Germinal center (tissue), 1 donor: ENCODE measurements at places on chromosomes 6 and 20.

DNA sequence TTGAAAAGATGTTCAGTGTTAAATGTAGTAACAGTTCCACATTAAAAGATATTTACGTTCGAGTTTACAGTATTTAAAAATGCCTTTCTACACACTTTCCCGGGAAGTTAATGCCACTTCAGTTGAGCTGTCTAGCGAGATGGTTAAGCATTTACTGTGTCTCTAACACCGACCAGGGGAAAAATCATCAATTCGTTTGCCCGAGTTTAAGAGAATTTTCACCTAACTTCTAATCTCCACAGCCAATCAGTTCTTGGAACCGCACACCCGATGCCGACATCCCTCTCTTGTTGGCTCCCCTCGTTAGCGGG lies 58.2 kb downstream of the FAM217A start:
- no peak for DNase-seq

DNA sequence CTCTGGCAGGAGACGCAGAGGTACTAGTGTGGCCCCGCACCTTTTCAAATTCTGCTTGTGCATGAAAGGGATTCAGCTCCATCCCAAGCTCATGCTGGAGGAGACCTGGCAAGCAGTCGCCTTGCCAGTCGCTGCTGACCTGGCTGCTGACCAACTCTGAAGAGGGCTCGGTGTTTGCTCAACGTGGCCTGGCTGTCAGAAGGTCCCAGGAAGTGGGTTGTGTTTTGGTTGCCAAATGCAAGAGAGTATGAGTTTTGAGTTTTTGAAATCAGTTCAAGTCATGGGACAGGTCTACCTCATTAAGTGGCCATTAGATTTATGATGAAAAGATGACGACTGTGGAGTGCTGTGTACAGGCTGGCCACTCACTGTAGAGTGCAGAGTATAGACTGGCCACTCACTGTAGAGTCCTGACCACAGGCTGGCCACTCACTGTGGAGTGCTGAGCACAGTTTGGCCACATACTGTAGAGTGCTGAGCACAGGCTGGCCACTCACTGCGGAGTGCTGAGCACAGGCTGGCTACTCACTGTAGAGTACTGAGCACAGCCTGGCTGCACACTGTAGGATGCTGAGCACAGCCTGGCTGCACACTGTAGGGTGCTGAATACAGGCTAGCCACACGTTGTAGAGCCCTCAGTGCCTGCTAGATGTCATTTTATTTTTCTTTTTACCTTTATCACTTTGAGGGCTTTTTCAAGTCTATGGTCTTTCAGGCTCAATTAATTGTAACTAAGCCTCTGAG lies 193.9 kb downstream of the ZNF217 start:
- DNase-seq: no peak

DNA sequence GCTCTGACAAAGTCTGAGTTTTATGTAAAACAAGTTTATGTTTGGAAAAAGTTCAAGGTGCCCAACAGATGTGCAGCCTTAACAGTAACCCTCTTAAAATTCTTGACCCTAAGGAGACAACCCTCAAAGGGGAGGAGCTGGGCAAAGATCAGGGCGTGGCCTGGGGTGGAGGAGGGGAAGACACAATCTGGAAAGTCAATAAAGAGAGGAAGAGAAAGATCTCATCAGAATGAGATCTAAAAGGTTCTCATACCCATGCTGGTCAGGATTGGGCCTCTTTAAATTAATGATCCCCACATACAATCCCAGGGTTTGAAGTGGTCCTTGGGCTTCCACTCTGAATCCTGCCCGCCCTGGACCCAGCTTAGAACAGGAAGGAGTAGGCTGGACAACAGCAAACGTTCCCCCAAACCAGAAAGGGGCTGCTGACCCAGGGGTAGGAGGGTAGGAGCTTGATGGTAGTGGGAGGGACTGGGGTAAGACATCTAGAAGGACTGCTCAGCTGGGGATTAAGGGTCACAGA lies 33.0 kb downstream of the FOXP4 start:
- no peak for DNase-seq

DNA sequence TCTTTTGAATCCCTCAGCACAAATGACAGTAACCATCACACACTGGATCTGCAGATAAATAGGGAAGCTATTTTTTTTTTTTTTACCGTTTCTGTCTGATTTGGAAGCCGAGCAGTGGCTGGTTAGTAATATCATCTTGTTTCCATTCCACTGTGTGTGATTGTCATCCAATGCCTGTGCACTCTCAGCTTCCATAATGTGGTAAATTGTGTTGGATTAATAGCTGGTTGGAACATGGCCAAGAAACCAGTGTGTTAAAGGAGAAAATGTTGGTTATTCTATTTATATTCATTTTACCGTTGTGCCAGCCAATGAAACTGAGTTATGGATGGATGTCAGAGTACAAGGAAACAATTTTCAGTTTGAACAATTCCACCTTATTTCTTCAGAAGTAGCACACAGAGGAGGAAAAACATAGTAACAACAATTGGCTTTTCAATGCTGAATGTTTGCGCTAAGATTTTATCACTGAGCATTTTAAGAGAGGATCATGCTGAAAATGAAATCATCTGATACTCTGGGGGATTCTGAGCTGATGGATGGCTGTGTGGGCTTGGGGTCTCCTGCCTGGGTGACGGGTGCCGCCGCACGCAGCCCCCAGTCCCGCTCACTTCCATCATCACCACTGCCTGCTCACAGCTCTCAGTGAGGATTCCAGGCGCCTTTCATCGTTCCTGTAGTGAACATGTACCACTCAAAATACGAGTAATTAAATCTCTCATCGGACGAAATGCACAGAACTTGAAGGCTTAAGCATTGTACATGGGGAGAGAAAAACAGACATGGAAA lies 40.7 kb upstream of the EXOC2 start:
- no peak for DNase-seq

DNA sequence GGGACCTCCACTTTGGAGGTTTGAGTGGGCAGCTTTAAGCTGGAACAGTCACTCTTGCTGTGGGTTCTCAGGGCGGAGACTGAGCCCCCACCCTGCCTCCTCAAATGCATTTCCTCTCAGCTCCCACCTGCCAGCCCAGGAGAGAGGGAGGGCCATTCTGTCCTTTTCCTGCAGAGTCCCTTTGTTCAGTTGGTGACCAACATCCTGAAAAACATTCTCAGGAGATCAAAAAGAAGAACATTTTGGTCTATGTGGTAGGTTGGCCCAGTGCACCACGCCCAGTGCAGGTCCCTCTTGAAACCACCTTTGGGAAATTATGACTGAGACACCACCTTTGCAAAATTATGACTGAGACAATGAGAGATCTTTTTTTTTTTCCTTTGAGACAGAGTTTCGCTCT lies 13.4 kb downstream of the SLC52A3 start:
- DNase-seq: no peak

GRCh38 chr6:154450498-154450897 lies 60.0 kb downstream of the CNKSR3 start:
- no peak for DNase-seq

DNA sequence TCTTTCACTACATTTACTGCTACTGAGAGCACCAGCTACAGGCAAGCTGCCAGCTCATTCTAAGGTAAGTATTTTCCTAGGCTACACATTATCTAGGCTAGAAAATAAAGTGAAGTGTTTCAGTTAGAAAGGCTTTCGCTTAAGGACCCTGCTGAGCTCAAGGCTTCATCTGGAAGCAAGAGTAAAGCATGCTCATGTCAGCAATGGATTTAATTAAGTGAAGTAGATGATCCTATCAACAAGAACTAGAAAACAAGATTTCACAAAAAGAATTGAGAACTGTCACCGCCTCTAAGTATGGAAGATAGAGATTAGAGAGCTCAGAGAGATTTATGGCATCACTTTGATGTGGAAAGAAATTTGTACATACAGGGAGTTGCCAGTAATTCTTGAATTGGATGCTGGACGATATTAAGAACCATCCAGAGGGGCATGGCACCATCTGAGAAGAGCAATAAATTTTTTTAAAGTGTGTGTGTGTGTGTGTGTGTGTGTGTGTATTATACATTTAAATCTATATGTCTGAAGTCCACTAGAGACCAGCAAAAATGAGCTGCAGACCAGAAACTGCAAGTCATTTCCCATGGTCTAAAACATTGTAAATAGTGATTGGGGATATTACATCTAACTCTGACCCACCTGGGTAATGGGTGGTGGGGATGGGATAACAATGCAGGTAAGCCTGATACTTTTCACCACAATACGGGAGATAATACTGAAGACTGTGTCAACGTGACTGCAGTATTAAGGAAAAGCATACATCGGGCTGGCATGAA lies 105.2 kb upstream of the MAP7 start:
- no peak for DNase-seq

GRCh38 chr6:154280521-154280920 lies 76.1 kb downstream of the IPCEF1 start:
- DNase-seq: no peak

DNA sequence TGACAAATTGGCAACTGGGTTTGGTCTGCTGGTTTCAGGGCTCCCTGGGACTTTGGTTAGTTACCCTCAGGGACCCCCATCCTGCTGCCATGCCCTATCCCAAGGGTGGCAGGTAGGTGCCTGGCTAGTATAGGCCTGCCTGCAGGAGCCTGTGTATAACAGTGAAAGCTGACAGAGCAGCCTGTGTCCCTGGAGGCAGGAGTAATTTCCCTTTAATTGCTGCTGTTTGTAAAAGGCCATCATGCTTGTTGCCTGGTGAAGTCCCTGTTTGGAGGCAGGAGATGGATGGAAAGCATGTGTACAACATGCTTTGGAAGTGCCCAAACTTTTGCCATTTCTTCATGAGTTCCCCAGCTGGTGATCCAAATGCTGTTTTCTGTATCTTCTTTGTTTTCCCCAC lies 30.1 kb downstream of the CMTR1 start:
- DNase-seq: no peak
